ENCODE measurements at places on chromosomes 12 and 14.

- no peak for DNase-seq
Measured at GRCh38 chr14:76810953-76811400, 1.7 kb downstream of the ANGEL1 start.

- no peak for DNase-seq
Measured at GRCh38 chr14:64671591-64671990, 32.6 kb upstream of the PLEKHG3 start.

GRCh38 chr14:37116933-37117849 is 55.2 kb downstream of the SLC25A21 start:
- DNase-seq = no peak

DNA sequence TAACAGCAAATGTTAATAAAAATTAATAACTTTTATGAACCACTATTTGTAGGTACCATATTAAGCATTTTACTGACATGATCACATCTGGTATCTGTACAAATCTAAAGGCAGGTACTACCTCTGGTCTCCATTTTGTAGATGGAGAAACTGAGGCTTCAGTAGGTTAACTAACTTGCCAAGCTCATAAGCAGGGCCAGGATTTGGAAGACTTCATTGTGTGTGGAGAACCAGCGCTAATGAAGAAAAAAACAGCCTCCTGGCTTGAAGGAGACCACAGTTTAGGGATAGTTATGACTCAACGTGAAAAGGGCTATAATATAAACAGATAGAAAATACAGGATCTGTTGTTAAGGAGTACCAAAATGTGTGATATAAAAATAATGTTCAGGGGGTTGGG is 1.0 kb downstream of the NUP37 start:
- no peak for DNase-seq

DNA sequence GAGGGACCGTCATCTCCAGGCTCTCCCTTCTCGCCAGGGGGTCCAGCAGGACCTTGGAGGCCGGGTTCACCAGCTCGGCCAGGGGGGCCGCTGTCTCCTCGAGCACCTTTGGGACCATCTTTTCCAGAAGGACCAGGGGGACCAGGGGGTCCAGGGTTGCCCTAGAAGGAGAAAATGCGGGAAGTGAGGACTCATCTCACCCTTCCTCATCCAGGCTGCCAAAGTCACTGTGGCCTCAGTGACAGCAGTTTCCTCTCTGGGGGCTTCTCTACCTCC is 15.1 kb downstream of the TMEM106C start:
- no peak for DNase-seq

GRCh38 chr12:27780612-27781408 is 774 bp upstream of the MANSC4 start:
- no peak for DNase-seq

DNA sequence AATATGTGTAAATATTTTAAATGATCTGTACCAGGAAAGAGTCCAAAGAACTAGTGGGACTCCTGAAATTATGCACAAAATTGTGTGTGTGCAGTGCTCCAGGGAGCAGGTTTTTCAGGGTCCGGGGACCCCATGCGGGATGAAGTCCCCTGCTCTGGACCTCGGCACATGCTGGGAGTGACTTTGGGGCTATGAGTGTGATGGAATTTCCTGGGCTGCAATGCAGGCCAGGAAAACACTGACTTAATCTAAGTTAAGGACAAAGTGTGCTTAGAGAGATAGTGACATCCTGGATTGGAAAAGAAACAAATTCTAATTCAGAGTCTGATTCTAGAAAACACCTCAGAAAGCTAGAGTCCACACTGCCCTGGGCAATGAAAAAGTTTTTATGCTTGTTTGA is 6.2 kb upstream of the MYH6 start:
- no peak for DNase-seq

DNA sequence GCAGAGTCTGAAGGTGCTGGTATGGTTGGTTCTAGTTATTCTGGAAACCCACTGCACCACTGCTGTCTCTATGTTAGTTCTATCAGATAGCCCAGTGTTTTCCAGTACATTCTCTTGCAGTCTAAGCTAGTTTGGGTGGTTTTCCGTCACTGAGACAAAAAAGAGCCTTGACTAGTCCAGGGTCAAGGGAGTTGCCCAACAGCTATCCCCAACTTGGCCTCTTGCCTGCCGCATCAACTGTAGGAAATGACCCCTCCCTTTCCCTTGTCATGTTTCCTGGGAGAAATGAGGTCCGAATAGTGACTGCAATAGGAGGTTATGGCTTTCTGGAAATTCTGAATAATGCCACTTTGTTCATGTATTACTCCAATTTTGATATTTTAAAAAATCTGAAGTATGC is 160.4 kb downstream of the EFCAB11 start:
- DNase-seq = no peak

- no peak for DNase-seq
Measured at GRCh38 chr14:60989599-60989998, 8.6 kb downstream of the SLC38A6 start.

- DNase-seq = no peak
Measured at GRCh38 chr14:32028599-32028998, 48.5 kb upstream of the ARHGAP5 start.

DNA sequence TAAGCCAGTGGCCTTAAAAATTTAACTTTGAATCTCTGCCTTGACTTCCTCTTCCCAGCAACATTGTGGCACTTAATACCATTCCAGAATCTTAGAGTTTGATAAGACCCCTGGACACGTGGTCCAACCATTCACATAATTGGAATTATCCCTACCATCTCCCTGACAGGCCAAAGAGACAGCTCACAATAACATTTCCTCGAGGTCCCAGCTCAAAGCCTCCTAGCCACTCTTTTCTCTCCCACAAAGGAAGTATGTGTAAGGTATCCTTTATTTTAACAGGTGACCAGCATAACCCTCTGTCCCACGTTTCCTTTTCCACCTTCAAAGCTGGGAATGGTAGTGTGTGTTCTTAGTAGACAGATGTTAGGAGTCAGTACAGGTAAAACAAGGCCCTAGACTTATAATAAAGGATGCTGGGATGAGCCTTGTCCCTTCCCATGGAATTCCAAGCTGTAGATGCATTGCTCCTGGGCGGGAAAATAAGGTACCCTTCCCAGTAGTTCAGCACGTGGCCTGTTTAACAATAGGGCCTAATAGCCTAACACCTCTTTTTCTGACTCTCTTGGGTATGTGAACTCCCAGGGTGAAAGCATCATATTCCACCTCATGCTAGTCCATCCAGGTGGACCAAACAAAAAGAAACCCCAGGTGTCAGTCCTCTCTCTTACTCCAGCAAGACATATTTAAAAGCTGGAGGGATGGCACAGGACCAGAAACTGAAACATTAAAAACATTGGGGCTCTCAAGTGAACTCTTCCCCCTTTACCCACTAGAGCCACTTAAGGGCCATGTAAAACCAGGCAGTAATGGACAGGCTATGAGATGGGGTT is 37.5 kb upstream of the COL2A1 start:
- DNase-seq = no peak

DNA sequence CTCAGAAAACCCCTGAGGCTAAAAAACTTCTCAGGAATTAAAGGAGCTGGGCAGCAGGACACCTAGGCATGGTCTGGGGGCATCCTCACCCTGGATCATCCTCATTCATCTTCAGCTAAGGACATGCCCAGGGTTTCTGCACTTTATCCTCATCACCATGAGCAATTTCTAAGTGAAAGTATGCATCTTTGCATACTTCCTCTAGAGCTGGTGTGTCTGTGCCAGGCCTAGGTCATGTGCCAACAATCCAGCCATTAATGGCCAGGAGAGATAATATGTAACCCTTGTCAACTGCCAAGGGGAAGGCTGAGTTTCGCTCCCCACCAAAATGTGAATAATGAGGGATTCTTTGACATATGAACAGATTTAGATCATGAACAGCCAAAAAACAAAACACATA is 160.5 kb downstream of the KITLG start:
- no peak for DNase-seq

GRCh38 chr12:102964872-102965271 is 7.4 kb downstream of the ASCL1 start:
- no peak for DNase-seq

DNA sequence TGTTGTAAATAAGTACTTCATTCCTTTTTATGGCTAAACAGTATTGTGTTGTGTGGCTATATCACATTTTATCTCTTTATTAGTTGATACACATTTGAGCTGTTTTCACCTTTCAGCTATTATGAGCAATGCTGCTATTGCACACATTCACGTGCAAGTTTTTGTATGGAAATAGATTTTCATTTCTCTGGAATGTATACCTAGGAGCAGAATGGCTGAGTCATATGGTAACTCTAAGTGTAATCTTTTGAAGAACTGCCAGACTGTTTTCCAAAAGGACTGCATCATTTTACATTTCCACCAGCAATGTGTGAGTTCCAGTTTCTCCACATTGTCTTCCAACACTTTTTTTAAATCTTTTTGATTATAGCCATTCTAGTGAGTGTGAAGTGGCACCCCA is 134.0 kb downstream of the SRGAP1 start:
- DNase-seq = no peak

GRCh38 chr12:57418255-57418654 is 12.6 kb downstream of the R3HDM2 start:
- DNase-seq = no peak

DNA sequence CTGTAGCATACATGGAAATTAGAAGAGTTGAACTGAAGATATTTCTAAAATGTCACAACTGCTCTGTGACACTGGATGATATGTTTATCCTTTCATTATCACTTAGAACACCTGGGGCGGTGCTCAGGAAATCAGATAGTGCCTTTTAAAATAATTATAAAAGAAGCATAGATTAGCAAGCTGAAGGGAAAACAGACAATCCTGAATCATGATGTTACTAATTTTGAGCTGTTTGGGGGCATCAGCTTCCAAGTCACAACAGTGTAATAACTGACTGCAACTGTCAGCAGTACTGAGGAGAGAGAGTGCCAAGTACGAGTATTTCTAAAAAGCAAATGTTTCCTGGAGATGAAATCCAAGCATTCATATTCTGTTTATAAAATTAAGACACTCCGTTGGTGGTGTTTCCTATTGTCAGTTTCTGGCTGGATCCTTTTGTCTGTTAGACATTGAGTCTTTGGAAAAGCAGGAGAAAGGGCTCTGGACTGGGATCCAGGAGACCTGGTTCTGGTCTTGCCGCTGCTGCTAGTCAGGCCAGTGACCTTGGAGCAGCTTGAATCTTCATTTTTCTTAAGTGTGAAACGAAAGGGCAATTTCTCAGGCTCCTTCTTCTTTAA is 380.1 kb downstream of the EGLN3 start:
- no peak for DNase-seq

- no peak for DNase-seq
Measured at GRCh38 chr12:91574975-91575374, 392.4 kb upstream of the DCN start.

DNA sequence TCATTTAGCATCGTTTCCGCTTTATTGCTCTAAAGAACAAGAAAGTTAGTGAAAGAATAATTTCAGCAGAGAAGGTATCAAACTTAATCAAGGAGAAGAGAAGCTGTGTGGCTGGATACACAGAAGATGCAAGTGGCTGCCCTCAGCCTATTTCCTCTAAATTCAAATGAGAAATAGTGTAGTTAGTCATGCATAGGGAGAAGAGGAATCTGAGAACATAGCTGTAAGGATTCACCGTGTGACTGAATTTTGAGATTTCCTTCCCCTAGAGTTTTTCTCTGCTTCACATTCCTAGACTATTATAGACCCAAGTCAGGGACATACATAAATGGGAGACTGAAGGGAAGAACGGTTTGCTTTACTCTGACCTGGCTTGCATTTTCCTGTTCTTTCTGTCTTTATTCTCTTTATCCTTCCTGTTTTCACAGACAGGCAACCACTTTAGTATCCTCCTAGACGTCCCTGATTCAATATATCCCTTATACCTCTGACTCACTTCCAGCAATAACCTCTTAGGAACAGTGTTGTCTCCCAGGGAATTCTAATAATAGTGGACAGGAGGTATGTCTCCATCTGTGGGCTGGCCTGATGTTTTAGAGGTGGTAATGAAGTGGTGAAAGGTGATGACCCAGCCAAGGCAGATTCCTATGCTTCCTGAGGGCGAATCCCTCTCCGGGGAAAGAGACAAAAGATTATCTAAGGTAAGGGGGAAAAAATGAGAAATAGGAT is 7.0 kb downstream of the RNASE10 start:
- no peak for DNase-seq

DNA sequence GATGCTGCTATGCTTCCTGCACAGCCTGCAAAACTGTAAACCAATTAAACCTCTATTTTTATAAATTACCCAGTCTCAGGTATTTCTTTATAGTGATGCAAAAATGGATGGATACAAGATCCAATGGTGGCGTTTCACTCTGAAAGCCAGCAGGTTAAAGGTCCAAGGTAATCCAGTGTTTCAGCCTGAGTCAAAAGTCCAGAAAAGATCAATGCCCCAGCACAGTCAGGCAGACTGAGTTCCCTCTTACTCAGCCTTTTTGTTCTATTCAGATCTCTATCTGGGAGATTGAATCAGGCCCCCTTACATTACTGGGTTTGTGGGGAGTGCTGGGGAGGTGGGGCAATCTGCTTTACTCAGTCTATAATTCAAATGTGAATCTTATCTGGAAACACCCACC is 464.5 kb downstream of the GXYLT1 start:
- no peak for DNase-seq

GRCh38 chr12:31507966-31508365 is 83.0 kb downstream of the DENND5B start:
- no peak for DNase-seq

Data from stimulated activated CD8-positive, alpha-beta memory T cell treated with anti-CD3 and anti-CD28 coated beads, Interleukin-4, amount 100 ng/mL, for 4 hours (primary cell).